ENCODE measurements at places on chromosomes 3 and 15.

GRCh38 chr3:173066044-173067004, 74.7 kb downstream of the SPATA16 start:
- DNase-seq = no peak

DNA sequence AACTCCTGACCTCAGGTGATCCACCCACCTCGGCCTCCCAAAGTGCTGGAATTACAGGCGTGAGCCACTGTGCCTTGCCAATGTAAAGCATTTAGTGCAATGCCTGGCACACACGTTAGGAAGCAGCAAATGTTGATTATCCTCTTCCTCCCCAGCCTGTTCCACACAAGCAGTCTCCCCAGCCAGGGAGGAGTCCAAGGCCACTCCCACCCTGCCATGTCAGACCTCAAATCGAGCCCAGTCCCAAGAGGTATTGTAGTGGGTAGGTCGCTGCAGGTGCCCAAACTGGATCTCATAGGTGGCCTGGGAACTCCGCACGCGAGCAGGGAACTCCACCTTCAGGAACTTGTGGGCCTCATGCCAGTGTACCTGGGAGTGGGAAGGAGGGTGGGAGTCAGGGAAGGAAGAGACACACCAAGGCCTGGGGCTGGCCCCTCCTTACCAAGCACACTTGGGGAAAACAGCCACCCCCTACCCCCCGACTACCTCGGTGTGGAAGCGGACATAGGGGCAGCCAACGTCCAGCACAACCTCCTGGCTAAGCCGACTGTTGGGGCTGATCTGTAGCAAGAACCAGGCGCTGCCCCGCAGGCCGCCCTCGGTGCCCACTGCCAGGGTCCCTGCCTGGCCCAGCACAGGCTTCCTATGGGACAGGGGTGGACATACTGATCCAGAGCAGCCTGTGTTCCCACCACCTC, 10.3 kb downstream of the MAN2C1 start:
- no peak for DNase-seq

- no peak for DNase-seq
These were observed 109.3 kb downstream of the OXNAD1 start for GRCh38 chr3:16374047-16374934.

DNA sequence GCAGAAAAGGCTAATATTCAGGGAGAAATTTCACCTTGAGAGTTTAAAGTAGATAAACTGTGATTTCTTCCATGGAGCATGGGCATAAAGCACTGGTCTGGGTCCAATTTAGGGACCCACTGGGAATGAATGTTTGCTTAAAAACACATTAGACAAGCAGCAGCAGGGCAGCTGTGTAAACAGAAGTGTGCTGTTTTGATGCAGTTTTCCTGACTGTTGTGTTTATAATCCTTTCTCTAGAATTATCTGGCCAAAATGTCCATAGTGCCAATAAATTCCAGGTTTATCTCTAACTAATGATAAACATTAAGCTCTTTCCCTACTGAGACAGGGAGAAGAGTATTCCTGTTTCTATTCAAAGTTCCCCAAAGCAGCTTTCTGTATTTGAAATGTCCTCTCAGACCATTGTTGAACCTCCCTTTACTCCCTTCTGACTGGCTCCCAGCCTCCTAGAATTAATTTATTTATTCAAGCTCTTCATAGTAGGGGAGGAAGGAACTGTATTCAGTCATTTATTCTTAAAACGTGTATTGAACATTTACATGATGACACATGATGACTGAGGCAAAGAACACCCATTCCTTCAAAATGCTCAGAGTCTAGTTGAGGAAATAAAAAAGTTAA, 7.0 kb upstream of the TM4SF18 start:
- DNase-seq = no peak

- DNase-seq = no peak
These were observed 7.0 kb downstream of the C3orf52 start for GRCh38 chr3:112093180-112093522.

GRCh38 chr3:53845103-53845880, 927 bp downstream of the CHDH start:
- DNase-seq = no peak

GRCh38 chr3:42713747-42714146, 11.1 kb upstream of the HHATL start:
- DNase-seq = no peak

- DNase-seq = no peak
These were observed 144.7 kb upstream of the ANKRD28 start for GRCh38 chr3:15942462-15942861.

GRCh38 chr3:31391150-31391549, 141.6 kb upstream of the STT3B start:
- DNase-seq = no peak

DNA sequence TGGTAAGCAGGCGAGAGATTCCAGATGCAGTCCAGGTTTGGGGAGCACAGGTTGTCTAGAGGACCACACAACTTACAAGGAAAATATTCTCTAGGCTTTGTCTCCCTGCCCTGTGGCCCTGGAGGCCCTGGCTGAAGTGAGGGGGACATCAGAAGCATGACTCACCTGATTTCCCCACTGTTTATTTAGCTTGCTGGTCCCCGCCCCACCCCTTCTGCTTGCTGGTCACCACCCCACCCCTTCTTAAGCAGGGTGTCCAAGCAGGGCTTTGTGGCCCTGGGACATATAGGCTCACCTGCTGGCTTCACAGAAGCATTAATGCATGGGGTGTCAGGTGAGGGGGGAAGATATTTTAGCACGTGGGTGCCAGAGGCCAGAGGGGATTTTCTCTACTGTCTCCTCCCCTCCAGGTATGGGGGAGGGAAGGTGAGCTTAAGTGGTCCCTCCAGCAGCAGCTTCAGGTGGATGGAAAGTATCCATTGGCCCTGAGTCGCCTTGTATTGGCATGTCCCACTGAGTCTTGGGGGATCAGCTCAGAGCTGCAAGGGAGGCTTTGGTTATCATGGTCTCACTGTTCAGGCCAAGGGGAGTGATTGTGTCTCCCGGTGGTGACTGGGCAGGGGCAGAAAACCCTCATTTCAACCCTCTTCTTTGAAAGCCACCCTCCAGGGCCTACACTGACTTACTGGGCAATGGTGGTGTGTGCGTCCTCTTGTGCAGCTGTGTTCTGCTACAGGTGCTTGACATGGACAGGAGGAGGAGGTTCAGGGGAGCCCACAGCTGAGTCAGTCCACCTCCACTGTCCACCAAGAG, 49.8 kb downstream of the GASK1A start:
- DNase-seq = no peak

GRCh38 chr3:53109190-53109589, 21.0 kb downstream of the RFT1 start:
- no peak for DNase-seq

- DNase-seq = no peak
These were observed 8.0 kb downstream of the KLHL25 start for GRCh38 chr15:85786781-85787114.

GRCh38 chr3:149356044-149356592, 21.3 kb downstream of the TM4SF1 start:
- DNase-seq = no peak

GRCh38 chr3:134057654-134058110, 28.0 kb upstream of the SLCO2A1 start:
- no peak for DNase-seq

- no peak for DNase-seq
These were observed 110.0 kb downstream of the RAB11A start for GRCh38 chr15:65979316-65979715.

- no peak for DNase-seq
These were observed 29.3 kb downstream of the BTD start for GRCh38 chr3:15630646-15631350.

GRCh38 chr3:183386651-183387050, 41.8 kb downstream of the MCF2L2 start:
- no peak for DNase-seq

DNA sequence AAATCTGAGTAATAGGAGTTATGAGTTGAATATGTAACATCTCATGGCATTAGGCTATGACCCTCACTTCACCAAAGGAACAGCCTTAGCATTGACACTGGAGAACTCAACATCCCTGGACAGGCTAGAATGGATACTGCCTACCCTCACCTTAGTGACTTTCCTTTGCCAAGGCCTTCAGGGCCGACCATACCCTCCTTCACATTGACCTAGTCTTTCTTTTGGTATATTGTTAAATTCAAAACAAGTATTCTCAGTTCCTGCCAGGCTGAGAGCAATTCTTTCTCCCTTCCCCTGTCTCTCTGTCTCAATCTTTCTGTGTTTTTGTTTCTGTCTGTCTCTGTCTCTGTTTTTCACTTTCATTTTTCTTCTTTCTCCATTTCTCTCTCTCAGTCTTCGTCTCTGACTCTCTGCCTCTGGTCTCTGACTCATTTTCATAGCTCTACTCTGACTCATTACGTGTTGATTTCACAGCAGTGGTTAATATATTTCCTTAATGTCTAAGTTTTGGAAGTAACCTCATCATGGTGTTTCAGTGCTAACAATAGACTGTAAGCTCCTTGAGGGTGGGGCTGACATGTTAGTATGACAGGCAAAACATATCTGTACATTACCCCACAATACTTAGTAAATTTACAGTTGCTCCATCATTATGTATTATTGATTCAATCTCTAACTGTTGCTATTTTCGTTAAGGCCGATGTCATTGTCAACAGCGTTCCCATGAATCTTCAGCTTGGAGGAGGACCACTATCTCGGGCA, 32.5 kb downstream of the PARP15 start:
- peak; percentile 26 for DNase-seq

DNA sequence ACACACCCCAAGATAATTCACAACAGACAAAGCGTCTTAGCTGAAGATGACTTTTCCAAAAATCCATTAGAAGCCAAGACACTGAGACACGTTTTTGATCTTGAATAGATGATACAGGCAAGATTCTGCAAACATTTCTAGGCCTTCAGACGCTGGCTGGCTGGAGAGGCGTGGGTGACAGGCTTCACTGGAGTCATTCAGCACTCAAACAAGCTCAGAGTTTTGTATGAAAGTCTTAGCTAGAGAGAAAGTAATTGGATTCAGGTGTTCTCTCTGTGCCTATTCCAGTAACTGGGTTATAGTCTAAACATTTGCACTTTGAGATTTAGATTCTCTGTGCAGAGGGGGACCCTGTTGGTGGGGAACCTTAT, 147.7 kb upstream of the BHLHE40 start:
- no peak for DNase-seq

DNA sequence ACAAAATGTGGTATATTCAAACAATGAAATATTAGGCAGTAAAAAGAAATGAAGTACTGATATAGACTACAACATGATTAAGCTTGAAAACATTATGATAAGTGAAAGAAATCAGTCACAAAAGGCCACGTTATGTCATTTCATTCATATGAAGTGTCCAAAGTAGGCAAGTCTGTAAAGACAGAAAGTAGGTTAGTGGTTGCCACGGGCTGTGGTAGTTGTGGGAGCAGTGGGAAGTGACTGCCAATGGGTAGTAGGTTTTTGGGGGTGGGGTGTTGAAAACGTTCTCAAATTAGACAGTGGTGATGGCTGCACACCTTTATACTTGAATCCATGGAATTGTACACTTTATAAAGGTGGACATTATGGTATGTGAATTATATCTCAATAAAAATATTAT, 12.1 kb downstream of the GALNT15 start:
- DNase-seq = no peak

DNA sequence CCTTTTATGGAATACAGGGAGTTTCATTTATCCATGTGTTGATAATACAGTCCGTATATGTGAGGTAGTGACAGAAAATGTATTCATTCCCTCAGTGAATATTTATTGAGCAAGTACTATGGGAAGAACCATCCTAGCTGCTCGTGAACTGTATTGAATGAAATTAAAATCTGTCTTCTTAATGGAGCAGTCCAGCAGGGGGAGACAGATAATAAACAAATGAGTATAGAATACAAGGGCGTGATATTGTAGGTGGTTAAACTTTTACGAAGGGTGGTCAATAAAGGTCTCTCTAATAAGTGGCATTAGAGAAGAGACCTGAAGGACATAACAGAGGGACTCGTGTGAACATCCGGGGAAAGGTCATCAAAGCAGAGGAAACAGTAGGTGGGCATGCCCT, 62.7 kb upstream of the OSTN start:
- DNase-seq = no peak

- DNase-seq = no peak
These were observed 6.7 kb downstream of the GK5 start for GRCh38 chr3:142218703-142219102.

DNA sequence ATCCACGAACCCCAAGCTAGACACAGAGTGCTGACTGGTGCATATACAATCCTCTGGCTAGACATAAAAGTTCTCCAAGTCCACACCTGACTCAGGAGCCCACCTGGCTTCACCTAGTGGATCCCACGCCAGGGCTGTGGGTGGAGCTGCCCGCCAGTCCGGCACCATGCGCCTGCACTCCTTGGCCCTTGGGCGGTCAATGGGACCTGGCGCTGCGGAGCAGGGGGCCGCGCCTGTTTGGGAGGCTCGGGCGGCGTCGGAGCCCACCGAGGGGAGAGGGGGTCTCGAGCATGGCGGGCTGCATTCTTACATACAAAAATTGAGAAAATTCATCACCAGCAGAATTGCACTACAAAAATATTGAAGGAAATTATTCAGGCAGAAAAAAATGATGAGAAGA, 120.7 kb upstream of the FAN1 start:
- DNase-seq = no peak

GRCh38 chr3:4999531-5000184, 20.4 kb downstream of the BHLHE40 start:
- DNase-seq = no peak

GRCh38 chr3:72247645-72248388, 462.9 kb upstream of the PROK2 start:
- DNase-seq = no peak

DNA sequence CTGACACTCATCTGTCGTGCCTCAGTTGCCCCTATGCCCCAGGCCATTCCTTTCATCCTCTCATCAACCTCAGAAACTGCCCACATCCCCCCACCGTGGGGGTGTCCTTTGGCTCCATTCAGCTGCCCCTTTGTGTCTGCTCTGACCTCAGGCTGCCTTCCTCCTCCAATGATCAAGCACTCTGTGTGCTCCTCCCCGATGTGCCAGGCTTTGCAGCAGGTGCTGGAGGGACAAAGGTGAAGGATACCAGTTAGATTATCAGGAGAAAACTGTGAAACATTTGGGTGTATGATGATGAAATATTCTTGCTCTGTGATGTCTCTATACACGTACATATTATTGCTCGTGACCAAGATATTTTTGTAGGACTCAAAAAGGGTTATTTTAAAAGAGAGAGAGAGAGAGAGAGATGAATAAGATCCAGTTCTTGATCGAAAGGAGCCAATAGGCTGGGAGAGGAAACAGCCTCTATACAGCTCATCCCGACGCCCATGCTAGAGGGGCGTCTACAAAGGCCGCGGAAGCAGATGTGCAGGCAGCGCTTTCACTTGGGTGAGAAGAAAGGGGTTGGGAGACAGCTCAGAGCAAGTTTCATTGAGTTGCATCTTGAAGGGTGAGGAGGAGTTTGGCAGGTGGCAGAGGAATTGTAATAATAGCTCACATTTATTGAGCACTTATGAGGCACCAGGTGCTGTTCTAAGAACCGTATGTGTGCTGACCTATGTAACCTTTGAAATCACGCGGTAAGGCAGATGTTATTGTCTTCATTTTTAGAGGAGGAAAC, 28.3 kb upstream of the ADCY5 start:
- no peak for DNase-seq

DNA sequence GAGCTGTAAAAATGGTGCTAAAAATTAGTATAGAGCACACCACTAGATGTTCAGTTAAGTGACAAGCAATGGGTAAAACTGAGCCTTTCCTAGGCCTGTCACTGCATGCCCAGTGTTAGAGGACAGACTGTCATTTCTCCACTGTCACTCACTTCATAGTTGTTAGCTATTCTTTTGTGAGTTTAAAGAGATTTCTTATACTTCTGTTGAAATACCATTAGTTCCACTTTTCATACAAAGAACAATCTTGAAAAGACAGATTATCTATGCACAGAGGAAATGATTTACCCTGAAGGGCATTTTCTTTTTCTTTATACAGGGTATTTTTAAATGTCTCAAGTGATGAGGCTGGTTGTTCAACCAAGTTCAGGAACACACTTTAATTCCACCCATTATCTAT, 28.3 kb upstream of the CHMP2B start:
- no peak for DNase-seq

Measured in CD14-positive monocyte (primary cell).